ENCODE measurements at places on chromosomes 5 and 9.

- no peak for DNase-seq
Observed at GRCh38 chr9:37710046-37710445, 43.6 kb upstream of the TRMT10B start.

GRCh38 chr9:18869725-18870124, 163.3 kb downstream of the SAXO1 start:
- DNase-seq, result no peak

DNA sequence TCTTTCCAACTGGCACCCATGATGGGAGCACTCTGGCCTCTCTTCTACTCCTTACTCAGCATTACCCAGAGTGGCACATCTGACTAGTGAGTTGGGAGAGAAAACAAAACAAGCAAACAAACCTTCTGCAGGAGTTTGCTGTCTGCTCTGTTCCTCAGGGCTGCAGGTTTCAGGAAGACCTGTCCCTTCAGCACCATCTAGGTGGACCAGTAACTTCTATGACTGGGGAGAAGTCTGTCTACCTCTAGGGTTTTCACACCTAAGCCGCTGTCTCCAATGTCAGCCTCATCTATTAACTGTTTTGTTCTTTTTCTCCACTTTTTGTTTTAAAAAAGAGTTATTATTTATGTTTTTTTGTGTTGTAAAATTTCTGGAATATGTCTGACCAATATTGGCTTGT, 58.7 kb downstream of the RAB3C start:
- DNase-seq, result no peak

GRCh38 chr5:76099286-76099702, 16.1 kb downstream of the SV2C start:
- no peak for DNase-seq

GRCh38 chr5:164498438-164498837, 993.0 kb downstream of the MAT2B start:
- no peak for DNase-seq

DNA sequence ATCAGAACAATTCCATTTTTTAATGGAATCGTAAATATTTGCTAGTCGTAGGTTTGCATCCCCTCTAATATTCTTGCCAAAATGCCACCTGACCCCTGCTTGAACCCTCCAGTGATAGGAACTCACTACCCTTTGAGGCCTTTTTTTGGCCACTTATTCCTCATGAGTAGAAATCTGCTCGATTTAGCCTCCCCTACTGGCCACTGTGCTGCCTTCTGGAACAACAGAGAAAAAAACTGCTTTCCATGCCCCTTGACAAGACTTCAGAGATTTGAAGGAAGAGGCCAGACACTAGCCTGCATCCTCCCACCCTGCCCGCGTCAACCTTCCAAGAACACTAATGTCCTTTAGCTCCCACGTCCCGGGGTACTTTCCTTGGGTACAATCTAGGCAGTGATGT, 4.1 kb downstream of the CCDC69 start:
- no peak for DNase-seq

DNA sequence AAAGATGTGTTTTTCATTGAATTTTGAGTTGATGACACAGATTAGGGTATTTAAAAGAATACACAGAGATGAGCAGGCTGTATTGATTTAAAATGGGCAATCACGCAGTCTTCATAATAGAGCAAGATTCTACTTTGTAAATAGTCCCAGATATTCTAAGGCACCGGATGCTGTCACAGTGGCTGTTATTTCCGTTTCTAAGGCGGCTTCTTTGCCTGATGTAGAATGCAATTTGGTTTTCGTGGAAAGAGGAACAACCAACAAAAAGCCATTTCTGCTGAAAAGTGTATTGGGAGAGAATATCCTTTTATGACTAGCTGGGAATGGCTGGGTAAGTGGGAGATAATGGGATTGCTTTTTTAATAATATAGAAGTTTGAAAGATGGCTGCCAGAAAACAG, 17.5 kb downstream of the PRKACG start:
- no peak for DNase-seq

DNA sequence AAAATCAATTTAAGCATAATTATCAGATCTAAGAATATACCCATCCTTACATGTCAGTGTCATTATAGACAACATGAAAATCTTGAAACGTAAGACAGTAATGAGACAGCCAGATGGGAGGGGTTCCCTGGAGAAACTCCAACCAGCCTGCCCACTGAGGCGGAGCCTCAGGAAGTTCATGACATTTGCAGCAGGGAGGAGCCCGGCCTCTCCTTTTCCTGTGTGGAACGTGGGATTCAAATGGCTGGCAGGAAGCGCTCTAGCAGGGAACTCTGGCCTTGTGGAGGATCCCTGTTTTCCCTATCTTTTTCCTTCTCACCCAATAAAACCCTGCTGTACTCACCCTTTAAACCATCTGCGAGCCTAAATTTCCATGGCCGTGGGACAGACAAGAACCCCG, 176.6 kb upstream of the KCNN2 start:
- no peak for DNase-seq

DNA sequence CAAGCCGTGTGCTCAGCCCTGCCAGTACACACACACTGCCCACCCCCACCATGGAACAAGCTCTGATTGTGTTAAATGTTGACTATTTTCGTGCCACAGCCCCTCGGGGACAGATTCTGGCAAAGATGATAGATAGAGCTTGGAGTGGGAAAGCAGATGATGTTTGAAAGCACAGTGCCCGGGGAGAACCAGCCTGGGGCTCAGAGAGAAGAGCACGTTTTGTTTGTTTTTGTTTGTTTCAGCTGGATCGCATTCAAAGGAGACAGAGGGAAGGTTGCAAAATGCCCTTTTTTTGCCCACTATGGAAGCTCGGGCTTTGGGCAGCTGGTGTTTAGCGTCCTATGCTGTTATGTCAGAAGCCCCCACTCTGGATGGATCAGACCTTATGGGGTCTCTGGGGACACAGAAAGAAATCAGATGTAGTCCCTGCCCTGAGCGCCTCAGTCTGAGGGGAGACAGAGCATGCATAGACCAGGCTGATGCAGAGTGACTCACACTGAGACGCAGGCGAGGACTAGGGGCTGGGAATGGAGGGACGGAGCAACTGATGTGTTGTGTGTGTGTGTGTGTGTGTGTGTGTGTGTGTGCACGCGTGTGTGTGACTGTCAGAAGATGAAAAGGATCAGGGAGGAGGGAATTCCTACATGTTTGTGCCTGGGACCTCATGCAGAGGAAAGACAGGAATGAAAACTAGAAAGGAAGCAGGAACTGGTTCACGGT, 229.7 kb downstream of the MELK start:
- DNase-seq, result no peak

GRCh38 chr5:75138689-75139088, 86.3 kb upstream of the GCNT4 start:
- DNase-seq, result no peak

DNA sequence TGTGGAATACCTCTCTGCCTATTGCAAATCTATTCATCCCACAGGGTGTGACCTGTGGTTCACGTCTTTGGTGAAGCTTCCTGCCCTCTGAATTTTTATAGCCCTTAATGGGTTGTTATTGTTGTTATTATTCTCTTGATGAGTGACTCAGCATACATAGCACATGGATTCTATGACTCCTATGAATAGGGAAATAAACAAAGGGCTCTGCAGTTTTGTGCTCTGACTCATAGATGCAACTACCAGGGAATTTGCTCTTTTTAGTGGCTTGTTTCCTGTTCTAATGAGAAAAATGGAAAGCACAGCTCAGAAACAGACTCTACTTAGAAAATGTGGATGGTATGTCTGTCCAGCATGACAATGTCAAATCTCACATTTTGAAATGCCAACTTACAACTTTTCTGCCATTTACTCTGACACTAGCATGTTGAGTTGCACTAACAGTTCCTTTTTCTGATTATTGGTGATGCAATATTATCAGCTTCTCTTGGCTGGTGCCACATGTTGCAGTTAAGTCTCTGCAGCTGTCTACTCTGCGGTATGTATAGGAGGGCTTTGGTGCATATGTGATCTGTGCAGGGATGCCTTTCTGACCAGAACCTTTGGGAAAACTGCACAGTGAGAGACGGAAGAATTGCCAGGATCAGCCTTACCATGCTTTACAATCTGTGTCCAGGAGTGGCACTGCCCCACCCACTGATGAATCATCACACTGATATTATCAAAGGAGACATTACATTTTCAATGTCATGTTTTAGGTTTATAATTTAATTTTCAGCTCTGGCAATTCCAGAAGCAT, 996.4 kb upstream of the WWC1 start:
- no peak for DNase-seq

DNA sequence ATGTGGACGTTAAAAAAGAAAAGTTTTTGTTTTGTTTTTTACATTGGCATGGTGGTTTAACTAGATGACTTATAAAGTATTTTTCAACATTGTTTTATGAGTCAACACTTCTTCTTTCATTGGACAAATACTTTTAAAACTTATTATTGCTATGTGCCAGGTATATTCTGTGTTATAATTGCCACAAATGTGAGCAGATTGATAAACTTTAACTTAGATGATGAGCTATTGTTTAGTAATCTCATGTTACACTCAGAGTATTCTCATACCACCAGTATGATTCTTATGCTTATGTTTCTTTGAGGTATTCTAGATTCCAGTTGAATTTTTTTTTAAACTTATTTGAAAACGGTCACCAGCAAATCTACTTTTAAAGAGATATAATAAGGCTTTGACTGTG, 60.3 kb downstream of the RASA1 start:
- DNase-seq, result no peak

- DNase-seq, result no peak
Observed at GRCh38 chr5:99191206-99191745, 262.5 kb upstream of the CHD1 start.

DNA sequence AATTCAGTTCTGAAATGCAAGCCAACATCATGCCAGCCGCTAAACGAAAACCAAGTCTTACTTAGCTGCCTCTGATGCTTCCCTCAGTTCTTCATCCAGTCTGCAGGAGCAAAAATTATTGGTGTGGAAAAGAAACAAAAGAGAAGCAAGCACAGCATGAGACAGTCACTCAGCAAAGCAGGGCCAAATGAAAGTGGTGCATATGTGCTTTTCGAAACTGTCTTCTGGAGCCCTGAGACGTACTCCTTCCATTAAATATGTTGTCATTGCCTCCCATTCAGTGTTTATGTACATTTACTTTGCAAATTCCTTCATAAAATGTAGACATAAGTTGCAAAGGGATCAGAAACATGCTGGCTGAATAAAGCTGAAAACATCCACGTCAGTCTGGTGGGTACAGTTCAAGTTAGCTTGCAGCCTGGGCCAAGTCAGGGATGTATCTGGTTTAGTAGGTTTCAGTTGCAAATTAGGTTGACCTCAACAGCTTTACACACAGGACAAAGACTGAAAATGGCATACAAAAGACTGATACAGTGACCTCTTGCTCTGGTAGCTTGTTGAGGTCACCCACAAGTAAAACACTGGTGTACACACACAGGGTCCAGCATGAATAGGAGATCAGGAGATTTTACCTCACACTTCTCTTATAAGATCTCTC, 139.7 kb upstream of the PCA3 start:
- no peak for DNase-seq

DNA sequence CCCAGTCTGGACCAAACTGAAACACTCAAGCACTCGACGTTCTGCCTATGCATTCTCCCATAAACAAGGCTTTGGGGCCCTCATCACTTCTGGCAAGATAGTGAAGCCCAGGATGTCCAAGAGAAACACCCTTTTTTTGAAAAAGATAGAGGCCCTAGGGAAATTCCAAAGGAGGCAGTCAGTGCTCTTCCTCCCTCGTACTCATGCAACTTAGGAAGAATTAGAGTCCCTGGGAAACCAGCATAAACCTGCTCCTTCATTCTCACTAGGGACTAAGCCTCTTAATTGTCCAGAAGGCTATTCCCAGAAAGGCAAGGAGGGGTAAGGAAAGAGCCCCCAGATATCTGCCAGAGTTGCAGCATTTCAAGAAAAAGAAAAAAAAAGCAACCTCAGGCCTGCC, 7.8 kb upstream of the RUSC2 start:
- DNase-seq, result no peak

DNA sequence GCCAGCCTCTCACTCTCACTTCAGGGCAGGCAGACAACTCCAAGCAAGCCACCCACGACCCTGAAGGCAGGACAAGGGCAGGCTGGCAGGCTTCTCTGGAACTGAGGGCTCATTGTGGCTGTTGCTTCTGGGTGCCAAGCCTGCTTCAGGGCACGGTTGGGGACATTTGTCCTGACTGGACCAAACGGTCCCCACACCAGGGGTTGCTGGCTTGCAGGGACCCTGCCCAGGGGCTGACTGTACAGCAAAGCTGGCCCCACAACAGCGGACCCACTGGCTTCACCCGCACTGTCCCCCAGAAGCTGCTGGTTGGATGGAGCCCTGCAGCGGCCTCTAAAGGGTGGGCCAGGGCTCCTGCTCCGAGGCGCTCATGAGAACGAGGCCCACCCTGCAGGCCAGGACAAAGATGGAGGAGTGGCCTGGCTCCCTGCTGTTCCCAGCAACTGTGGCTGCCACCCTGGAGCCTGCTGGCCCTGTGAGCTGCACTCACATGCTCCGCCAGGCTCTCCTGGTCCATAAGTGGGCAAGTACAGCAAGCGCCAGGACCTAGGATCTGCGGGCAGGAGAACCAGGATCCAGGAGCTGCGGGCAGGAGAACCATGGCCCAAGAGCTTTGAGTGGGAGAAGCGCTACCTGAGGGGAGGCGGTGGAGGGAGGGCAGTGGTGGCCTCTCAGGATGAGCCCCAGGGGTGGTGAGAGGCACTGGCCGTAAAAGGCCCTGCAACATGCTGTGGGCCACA, 34.4 kb upstream of the NSMF start:
- DNase-seq, result no peak

- DNase-seq, result no peak
Observed at GRCh38 chr5:173671121-173671949, 54.9 kb upstream of the BOD1 start.

DNA sequence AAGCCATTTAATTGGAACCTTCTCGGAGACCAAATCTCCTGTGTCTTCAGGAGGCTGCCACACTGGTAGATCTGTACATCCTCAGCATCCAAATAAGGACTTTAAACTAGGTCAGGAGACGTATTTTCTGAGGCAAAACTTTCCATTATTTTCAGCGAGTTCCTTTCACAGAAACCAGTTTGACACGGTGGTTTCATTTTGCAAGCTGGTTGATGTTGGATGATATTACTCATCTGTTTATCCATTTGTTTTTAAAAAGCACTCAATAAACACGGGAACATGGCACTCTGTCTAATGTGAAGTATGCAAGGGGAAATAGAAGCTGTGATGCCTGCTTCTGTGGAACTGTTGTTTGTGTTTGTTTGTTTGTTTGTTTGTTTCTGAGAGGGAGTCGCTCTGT, 199.6 kb downstream of the ERCC6L2 start:
- no peak for DNase-seq

DNA sequence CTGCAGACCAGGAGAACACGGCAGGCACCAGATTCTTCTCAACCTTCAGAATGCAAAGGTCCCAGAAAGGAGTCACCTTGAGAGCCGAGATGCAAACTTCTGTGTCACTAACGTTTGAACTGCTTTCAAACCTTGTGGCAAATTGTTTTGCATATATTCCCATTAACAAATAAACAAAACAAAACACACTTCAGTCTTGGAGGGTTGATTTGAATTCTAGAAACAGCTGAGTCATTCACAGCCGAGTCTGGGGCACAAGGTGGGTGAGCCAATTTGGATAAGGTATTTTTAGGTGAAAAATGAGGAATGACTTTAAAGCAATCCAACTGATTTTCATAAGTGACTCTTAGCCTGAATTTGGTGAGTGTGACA, 38.8 kb upstream of the ANKRD33B start:
- no peak for DNase-seq
